AG09319 (cell line): ENCODE measurements at places on chromosomes 6 and 20.

- peak; percentile 97 for DNase-seq
Observed at GRCh38 chr6:14743474-14744211, 502.2 kb upstream of the JARID2 start.

DNA sequence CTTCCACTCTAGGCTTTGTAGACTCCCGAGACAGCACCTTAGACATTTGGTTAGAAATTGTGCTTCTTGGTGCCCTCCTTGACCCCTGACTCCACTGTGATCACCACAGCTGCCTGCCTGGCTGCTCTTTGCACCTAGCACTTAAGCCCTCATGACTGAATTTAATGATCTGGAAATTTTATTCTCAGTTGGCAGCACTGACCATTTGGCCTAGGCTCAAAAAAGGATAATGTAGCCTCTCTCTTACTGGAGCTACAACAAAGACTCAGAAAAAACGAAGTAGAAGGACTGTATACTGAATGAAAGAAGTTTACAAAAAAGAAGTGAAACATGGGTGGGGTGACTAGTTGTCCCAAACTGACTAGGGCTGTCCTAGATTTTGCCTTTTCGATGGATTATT is 11.3 kb upstream of the ABRACL start:
- DNase-seq = no peak

- DNase-seq = no peak
Observed at GRCh38 chr20:37279820-37280219, 9.6 kb upstream of the MANBAL start.

GRCh38 chr6:125970760-125971159 is 14.2 kb downstream of the HINT3 start:
- DNase-seq = no peak

GRCh38 chr6:114735025-114735735 is 392.4 kb upstream of the HS3ST5 start:
- DNase-seq = no peak

GRCh38 chr6:38354905-38355304 is 284.8 kb downstream of the BTBD9 start:
- DNase-seq = no peak

- DNase-seq = no peak
Observed at GRCh38 chr6:131784561-131784960, 23.3 kb upstream of the ENPP1 start.

DNA sequence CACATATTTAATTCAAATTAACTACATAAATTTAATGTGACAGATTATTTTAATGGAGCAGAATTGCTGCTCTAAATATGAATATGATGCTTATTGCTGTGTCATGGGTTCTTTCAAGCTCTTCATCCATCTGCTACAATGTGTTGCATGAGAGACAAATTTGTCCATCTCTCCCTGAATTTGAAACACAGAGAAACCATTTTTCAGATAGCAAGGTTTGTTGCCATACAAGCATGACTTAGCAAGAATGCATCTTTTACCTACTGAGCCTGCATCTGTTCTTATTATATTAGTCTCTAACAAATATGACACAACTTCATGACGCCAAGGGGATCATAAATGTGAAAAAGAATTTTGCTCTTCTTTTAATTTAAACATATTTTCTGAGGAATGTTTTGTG is 8.0 kb upstream of the UTRN start:
- no peak for DNase-seq

GRCh38 chr20:37356961-37357371 is 11.0 kb downstream of the SRC start:
- DNase-seq = no peak

GRCh38 chr6:10555625-10556309 is 34.6 kb downstream of the GCNT2 start:
- DNase-seq = no peak

- peak; percentile 35 for DNase-seq
Observed at GRCh38 chr20:54199721-54200176, 8.1 kb upstream of the PFDN4 start.

GRCh38 chr20:19275630-19276071 is 63.2 kb downstream of the SLC24A3 start:
- DNase-seq = peak; percentile 42

GRCh38 chr6:37381579-37381978 is 27.8 kb downstream of the RNF8 start:
- no peak for DNase-seq

GRCh38 chr6:154593122-154593521 is 82.6 kb upstream of the CNKSR3 start:
- DNase-seq = no peak

DNA sequence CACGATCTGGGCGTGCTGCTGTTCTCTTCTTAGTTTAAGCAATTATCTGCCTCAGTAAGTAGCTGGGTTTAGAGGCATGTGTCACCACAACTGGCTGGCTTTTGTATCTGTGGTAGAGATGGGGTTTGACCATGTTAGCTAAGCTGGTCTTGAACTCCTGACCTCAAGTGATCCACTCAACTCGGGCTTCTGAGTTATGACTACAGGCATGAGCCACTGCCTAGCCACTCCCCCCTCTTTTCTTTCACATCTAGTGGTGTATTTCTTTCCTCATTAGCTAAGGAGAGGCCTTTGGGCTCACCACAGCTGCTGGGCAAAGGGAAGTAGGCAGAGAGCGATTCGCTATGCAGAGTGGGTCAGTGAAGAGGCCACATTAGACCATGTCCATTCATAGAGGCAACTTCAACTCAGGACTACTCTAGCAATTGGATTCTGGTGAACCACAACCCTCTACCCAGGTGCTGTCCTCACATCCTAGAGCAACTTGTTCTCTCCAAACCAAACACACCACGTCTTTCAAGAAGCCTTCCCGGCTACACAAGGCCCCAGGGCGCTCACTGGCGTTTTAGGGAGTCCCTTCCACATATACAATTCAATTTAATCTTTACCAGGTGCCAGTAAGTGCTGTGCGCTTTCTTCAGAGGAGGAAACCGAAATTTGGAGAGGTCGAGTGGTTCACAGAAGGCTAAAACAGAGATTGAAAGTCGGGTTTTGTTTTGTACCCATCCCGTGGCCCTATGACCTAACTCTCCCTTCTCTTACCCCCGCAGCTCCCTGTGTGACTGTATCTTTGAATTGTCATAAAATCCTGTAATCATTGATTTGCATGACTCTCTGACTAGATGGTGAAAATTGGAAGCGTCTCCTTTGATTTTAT is 26.5 kb upstream of the GFOD1 start:
- no peak for DNase-seq

- no peak for DNase-seq
Observed at GRCh38 chr20:6212903-6213302, 90.1 kb upstream of the FERMT1 start.

DNA sequence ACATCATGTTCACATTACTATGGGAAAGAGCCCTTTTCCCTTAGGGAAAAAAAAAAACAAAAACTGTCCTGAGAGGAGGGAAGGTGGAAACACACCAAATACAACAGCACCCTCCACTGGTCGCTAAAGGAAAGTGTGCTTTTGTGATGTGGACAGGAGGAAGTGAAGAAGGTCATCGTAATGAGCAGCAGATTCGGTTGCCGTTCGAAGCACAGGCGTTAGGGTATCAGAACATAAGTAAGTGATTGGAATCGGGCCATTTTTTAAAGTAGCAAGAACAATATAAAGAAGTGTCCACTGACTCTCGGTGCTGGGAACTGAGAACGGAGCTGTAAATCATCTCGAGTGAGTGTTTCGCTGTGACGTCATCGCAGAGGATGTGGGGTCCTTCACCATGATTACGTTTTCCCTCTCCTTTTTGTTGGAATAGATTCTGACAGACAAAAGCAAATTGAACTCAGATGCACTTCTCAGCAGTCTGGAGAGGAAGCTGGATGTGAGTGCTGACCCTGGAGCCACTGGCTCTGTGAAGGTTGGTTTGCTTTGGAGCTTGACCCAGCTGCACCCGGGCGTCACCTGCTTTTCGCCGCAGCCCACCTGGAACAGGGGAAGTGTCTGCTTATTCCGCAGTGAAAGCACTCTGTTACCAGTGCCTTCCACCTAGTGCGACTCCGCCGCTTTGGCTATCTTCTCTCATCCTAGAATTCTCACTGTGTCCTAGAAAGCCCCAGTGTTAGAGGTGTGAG is 203.6 kb upstream of the GMDS start:
- DNase-seq = peak; percentile 78

GRCh38 chr6:26478100-26478984 is 20.6 kb downstream of the BTN2A1 start:
- DNase-seq = no peak

DNA sequence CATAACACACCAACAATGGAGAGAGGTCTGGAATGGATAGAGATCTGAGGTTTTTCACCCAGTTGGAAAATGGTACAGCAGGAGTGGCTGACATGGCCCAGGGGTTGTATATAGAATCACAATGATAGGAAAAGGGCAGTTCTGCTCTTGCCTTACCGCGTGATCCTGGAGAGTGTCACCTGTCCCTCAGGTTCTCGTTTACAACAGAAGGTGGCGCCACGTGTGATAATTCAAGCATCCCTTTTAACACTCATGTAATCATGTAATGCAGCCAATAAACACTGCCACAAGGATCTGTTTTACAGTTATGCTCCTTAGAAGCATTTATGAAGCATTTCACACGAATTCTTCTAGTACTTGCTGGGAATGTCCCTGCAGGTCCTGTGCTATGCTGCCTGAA is 12.9 kb upstream of the WFDC2 start:
- DNase-seq = no peak

DNA sequence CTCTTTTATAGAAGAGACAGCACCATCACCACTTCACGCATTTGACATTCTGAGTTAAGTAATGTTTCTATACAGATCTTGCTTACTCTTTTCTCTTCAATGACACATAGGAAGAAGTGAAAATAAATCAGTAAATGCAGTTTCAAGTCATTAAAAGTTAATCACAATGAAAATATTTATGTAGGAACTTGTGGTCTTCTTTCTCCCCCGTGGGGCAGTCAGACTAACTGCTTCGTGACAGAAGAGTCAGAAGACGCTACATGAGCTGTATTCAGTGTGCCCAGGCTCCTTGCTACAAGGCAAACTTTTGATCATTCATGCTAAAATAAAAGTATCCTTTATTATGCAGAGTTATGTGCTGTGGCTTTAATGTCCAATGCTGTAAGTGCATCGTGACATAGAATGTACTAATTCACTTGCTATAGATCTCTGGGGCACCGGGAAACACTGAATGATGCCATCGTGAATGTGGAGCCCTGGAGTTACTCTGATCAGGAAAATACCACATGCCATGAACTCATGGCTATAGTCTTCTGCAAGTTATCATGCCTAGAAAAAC is 117.8 kb upstream of the TRAF3IP2 start:
- DNase-seq = no peak

GRCh38 chr20:62704341-62704948 is 4.2 kb upstream of the NTSR1 start:
- DNase-seq = peak; percentile 93
